A549 treated with CpdA at 1 μM for 4 hours (cell line): ENCODE measurements at places on chromosomes 12 and 14. TPM values are rescaled to one million over a fixed set of nuclear protein-coding genes. Genes with fewer than 3 reads are reported as not detected.

Gene CRIP2
- total RNA-seq, result 92.8 to 162 TPM (median 146 TPM) in 5 replicates

Gene ABCD4
- 31.0 to 36.9 TPM (median 34.4 TPM) in 5 replicates for total RNA-seq

Gene NEUROD4
- total RNA-seq, result not detected in 5 replicates

Gene TAS2R20
- total RNA-seq, result 0.08 to 0.35 TPM (median 0.15 TPM) in 3 of 5 replicates, not detected in the others

Gene TMEM229B
- 0.17 to 0.57 TPM (median 0.24 TPM) in 5 replicates for total RNA-seq
